RPMI7951 (cell line): ENCODE measurements at places on chromosomes 16 and 17.

DNA sequence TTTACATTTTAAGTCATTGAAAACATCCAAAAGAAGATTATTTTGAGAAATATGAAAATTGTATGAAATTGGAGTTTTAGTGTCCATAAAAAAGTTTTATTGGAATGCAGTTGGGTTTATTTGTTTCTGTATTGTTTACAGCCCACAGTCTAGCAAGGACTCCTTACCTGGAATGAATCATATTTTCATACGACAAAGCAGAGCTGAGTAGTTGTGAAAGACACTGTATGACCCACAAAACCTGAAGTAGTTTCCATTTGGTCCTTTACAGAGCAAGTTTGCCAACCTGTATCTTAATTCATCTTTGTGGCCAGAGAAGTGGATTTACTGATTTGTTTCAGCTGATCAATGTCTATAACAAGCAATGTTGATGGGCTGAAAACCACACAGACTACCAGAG, 10.3 kb downstream of the CCL18 start:
- no peak for DNase-seq

GRCh38 chr17:75454193-75454592, 2.2 kb upstream of the TMEM94 start:
- DNase-seq: no peak

- DNase-seq: no peak
These were observed 5.9 kb upstream of the RAB40C start for GRCh38 chr16:583815-584591.

- DNase-seq: peak; percentile 63
These were observed 71.1 kb downstream of the CYLD start for GRCh38 chr16:50812876-50813466.

DNA sequence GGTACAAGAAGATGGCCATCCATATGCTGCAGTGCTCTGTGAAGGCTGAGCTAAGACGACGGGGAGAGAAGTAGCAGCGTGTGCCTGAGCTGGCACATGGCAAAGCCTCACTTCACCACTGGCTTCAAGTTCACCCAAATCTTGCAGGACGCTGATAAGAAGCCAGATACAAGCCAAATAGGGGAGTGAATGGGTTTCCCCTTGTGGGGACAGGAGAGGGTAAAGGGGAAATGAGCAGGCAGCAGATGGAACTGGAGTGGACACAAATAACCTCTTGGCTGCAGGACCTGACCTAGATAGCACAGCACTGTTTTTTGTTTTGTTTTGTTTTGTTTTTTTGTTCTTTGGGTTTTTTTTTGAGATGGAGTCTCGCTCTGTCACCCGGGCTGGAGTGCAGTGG, 21.0 kb upstream of the PITPNA start:
- DNase-seq: no peak

- no peak for DNase-seq
These were observed 10.1 kb downstream of the ACTG1 start for GRCh38 chr17:81502471-81503017.

DNA sequence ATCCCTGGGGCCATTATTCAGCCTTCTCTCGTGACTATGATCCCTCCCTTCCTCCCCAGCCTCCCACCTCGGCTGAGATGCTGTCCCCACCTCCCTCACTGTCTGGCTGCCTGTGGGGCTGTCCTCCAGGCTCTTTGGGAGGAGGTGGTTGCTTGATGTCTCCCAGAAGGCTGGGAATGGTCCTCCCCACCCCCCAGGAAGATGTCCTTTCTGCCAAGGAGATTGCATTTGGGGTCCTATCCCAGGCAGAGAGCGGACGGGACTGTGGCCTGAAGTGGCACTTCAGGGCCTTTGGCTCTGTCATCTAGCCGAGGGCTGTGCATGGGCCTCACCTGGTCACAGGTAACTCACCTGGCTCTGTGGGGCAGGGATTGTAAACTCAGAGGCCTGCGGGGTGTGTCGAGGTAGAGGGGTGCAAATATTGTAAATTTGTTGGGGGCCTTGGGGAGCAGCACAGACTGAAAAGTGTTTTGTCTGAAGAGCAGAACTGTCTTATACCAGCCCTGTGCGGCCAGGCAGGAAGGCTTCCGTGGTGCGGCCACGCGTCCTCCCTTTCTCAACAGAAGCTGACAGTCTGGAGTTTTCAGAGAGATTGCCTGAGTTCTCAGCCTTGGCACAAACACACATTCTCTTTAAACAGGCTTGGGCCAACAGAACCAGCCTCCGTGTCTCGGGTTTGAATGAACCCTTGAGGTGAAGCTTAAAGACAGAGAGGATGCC, 177.9 kb downstream of the SEC14L1 start:
- DNase-seq: peak; percentile 33

GRCh38 chr17:65170839-65171238, 33.7 kb downstream of the RGS9 start:
- no peak for DNase-seq

- no peak for DNase-seq
These were observed 217.1 kb downstream of the KATNIP start for GRCh38 chr16:27767081-27767480.

GRCh38 chr17:896953-897661, 82.5 kb downstream of the NXN start:
- no peak for DNase-seq

DNA sequence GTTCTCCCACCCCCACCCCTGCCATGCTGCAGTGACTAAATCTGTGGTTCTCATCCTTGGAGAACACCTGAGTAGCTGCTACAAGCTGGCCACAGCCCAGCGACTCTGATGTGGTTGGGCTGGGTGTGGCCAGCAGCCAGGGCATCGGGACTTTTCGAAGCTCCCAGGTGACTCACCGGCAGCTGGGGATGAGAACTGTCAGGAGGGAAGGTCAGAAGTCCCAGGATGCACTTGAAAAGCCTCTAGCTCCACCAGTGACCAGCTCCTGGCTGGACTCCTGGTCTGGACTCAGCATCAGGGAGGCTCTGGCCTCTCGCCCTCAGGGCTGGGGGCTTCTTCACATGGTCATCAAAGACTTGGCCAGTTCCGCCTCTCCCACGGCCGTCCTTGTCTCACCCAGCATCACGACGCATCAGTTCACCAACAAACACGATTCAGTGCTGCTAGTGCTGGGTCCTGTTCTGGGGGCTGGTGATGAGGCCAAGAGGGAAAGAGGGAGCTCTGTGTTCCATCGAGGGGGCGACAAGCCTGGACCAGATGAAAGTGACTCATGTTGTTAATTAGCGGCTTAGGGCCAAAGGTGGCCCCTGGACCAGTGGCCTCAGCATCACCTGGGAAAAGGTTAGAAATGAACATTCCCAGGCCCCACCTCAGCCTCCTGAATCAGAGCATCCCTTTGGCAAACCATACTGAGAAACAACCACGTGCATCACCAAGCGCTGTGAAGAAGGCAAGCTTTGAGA, 3.9 kb upstream of the C17orf99 start:
- DNase-seq: peak; percentile 61

DNA sequence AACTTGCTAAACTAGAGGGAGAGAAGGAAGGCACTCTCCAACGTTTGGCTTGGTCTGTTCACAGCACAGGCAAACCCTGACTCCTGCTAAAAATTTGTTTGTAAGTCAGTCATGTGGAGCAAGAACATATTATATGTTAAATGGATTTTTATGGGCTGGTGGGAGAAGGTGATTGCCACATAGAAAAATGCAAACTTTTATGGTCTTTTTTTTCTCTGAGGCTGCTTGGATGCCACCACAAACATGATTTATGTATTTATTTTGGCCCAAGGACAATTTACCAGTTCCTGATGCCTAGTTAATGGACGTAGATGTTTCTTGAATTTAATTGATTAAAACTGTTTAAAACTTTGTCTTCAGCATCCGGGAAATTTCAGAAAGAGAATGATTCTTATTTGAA, 274.2 kb upstream of the MYOCD start:
- DNase-seq: no peak

DNA sequence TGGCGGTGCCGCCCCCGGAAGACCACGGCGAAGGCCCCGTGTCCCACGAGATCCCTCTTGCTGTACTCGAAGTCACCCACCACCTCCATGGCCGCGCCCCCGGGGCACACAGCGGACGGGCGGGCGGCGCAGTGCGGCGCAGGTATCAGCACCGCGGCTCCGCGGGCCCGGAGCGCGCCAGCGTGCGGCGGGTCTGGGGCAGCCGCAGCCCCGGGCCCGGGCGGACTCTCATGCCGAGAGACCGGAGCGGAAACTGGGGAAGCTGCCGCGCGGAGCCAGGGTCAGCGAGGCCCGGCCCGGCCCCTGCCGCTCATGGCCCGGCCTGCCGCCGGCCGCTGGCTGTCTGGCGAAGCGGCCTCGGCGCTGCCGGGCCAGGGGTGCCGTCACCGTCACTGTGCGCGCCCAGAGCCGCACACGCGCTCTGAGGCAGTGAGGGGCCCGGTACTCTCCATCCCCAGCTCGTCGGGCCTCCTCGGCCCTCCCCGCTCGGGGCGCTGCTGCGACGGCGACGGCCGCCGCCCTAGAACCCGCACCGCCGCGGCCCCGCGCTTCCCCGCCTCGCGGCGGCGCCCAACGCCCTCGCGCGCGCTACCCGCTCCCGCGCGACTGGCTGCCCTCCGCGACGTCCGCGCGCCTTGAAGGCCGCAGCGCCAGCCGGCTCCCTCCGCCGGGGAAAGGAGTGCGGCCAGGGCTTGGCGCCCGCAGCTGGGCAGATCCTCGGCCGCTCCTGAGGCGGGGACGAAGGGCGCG, at the start of gene ULK2:
TSS of gene ULK2 (minus strand) at position 608 of the 750 bp plus-strand sequence. CDS start at position 89, 519 bp downstream.
- DNase-seq: peak; percentile 73

- no peak for DNase-seq
These were observed 30.8 kb upstream of the CRISPLD2 start for GRCh38 chr16:84788920-84789391.

GRCh38 chr17:77186141-77186604, 45.4 kb downstream of the SEC14L1 start:
- no peak for DNase-seq

- peak; percentile 51 for DNase-seq
These were observed 1.2 kb upstream of the MIF4GD start for GRCh38 chr17:75271955-75272847.

DNA sequence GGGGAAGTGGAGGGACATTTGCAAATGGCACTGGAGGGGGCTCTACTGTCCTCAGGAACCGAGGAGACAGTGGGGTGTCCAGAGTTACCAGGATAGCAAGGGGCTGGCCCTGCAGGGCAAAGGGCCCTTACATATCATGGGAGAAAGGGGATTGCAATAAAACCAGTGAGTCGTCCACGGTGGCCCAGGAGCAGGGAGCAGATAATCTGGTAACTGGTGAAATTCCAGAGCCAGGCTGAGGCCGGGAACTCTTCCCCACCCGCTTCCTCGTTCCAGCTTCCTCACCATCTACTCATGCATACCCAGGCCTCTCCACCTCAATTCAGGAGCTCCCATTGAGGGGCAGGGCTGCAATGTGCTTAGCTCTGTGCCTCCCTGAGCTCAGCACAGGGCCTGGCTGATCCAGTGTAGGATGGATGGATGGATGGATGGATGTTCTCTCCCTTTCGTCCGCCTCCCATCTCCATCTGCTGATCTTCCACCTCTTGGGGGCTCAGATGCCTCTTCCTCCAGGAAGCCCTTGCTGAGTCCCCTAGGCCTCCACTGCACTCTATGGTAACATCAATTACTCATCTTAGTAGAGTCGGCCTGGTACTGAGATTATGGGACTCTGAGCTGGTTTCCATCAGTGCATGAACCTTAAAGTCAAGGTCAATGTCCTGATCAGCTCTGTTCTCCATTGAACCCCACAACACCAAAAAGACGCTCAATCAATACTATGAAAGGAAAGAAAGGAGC, 41.2 kb upstream of the NDRG4 start:
- no peak for DNase-seq

DNA sequence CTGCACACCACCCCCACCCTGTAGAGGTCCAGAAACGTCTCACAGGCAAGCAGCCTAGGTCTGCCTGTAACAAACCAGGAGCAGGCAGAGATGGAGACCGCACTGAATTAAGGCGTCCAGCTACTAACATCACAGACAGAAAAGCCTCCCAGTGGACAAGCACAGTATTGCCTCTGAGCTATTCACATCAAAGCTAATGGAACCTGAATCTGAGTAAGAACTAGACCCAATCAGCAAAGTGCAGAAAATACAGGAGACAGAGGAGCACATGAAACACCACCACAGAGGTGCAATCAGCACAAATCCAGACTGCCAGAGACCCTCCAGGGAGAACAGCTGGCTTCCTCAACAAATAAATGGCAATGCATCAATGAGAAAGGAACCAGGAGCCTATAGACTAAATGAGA, 22.2 kb upstream of the PEMT start:
- peak; percentile 62 for DNase-seq

- DNase-seq: peak; percentile 53
These were observed 143.7 kb upstream of the RCVRN start for GRCh38 chr17:10048629-10049350.

DNA sequence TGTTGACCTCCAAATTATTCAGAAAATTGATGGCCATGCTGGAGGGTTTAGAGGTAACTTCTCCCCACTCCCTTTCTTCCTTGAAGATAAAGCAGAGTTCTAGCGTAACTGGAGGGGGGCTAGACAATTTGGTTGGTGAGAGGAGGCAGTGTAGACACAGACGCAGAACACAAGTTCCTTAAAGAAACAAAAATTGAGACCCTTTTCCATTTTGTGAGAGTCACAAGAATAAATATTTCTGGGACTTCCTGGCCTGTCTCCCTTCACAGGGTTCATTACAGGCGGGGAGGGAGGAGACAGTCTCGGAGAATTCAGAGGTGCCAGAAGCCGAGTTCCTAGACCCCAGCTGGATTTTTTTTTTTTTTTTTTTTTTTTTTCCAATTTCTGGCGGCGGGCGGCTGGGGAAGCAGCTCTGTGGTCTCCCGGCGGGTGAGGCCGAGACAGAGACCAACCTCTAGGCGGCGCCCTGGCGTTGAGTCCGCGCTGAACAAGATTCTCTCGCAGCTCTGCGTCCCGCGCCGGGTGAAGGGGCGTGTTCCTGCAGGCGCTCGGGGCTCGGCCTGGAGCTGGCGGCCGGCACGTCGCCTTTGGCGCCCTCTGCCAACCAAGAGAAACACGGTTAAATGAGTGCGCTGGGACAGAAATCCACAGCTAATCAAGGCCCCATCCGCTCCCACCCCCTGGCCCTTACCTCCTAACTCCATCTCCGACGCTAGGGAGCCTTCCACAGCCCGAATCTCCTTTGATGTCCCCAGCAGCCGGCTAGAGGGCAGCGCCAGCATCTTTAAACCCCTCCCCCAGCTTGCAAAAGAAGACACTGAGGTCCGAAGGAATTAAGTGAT, 10.2 kb upstream of the HOXB9 start:
- peak; percentile 79 for DNase-seq

DNA sequence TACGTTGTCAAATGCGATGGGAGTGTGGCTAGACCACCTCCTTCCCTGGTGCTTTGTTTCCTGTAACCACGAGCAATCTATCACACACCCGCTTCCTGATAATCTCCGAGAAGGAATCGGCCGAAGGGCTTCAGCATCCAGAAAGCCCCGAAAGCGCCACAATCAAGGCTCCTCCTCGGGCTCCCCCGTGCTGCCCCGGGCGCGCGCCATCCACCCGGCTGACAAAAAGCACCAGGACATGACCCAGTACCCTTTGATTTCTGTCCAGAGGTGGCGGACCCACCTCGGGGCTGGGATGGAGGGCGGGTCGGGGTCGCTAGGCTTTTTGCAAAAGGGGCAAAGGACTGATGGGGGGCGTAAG, 743 bp upstream of the ARMC7 start:
- DNase-seq: no peak

GRCh38 chr17:35942588-35943186, 826 bp downstream of the LYZL6 start:
- no peak for DNase-seq

GRCh38 chr16:88902744-88903143, 36.3 kb upstream of the PABPN1L start:
- no peak for DNase-seq

- DNase-seq: no peak
These were observed 149.6 kb downstream of the WWOX start for GRCh38 chr16:78249056-78249455.

- no peak for DNase-seq
These were observed 163.6 kb upstream of the C17orf78 start for GRCh38 chr17:37212179-37212578.

- no peak for DNase-seq
These were observed 240.6 kb downstream of the FOXL1 start for GRCh38 chr16:86818671-86819532.
